CD4-positive, alpha-beta T cell treated with Interferon gamma for 1 hour (primary cell): ENCODE measurements at places on chromosomes 2 and 18.

GRCh38 chr2:72949642-72950041 lies 32.3 kb downstream of the EMX1 start:
- DNase-seq: no peak

DNA sequence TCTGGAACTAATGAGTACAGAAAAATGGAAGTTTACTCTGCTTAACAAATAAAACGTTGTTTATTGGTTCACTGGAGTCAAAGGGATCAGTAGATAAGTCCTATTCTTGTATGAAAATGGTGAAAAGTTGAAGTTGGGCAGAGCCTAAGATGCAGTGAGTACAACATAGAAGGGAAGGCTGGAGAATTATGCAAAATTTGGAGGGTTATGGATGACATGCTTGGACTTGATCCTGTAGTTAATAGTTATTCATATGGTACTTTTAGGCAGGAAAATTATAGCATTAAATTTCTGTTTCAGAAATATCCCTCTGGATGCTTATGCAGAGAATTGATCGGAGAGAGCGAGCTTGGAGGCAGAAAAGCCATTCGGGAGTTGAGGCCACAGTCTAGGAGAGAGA lies 167.6 kb downstream of the KCNS3 start:
- DNase-seq: no peak

- DNase-seq: peak; percentile 98
Observed at GRCh38 chr2:174487108-174487819, 435 bp upstream of the GPR155 start.

DNA sequence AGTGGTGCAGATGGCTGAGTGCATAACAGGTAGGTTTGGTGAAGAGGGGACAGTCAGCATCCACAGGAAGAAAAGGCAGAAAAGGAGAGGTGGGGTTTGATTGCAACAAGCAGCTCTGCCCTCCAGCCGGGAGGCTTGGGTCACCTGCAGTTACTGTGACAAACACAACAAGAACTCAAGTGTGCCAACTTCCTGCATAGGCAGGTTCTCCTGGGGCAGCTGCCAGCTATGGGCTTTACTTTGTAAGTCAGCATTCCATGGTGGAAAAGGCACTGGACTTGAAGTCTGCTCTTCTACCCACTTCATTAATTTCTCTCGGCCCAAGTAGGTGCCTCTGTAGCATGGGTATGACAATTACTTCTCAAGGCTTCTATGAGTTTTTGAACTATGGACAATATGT lies 98.9 kb downstream of the MYT1L start:
- DNase-seq: no peak

DNA sequence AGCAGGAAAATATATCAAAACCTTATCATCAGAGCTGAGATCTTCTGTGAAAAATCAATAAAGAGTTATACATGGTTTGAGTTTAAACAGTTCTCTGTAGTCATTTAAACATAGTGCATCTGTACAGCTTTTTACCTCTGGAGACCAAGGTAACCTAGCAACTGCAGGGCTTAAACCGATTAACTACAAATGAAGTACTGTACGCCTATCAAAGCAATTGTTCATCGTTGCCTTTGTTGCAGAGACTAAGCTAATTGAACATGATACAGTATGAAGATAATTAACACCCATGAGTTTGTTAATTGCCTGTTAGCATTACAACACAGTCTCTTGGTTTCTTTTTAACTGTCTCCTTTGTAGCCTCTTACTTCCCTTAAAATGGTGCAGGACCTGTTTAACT lies 147.9 kb downstream of the LNPK start:
- DNase-seq: no peak

GRCh38 chr18:8868276-8868675 lies 162.9 kb downstream of the MTCL1 start:
- no peak for DNase-seq

GRCh38 chr2:10926191-10926820 lies 14.6 kb downstream of the KCNF1 start:
- DNase-seq: no peak

GRCh38 chr2:127662937-127663565 lies 12.3 kb downstream of the LIMS2 start:
- DNase-seq: no peak

DNA sequence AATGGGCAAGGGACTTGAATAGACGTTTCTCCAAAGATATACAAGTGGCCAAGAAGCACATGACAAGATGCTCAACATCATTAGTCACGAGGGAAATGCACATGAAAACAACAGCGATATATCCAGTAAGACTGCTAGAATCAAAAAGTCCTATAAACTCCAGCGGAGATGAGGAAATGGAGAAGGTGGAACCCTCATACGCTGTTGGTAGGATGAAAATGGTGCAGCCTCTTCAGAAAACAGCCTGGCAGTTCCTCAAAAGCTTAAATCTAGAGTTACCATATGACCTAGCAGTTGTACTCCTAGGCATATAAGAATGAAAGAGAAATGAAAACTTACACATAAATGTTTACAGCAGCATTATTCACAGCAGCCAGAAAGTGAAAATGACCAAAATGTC lies 48.1 kb downstream of the HPCAL1 start:
- no peak for DNase-seq

GRCh38 chr2:133331436-133331835 lies 236.8 kb downstream of the NCKAP5 start:
- no peak for DNase-seq

DNA sequence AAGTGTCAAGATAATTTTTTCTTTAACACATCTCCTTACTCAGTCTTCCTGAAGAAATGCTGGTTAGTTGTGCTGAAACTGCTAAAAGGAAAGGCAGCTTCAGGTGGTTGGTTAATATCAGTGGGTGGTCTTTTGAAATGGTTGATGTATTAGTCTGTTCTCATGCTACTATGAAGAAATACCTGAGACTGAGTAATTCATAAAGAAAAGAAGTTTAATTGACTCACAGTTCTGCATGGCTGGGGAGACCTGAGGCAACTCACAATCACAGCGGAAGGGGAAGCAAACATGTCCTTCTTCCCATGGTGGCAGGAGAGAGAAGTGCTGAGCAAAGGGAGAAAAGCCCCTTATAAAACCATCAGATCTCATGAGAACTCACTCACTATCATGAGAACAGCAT lies 125.9 kb upstream of the CYRIA start:
- no peak for DNase-seq

DNA sequence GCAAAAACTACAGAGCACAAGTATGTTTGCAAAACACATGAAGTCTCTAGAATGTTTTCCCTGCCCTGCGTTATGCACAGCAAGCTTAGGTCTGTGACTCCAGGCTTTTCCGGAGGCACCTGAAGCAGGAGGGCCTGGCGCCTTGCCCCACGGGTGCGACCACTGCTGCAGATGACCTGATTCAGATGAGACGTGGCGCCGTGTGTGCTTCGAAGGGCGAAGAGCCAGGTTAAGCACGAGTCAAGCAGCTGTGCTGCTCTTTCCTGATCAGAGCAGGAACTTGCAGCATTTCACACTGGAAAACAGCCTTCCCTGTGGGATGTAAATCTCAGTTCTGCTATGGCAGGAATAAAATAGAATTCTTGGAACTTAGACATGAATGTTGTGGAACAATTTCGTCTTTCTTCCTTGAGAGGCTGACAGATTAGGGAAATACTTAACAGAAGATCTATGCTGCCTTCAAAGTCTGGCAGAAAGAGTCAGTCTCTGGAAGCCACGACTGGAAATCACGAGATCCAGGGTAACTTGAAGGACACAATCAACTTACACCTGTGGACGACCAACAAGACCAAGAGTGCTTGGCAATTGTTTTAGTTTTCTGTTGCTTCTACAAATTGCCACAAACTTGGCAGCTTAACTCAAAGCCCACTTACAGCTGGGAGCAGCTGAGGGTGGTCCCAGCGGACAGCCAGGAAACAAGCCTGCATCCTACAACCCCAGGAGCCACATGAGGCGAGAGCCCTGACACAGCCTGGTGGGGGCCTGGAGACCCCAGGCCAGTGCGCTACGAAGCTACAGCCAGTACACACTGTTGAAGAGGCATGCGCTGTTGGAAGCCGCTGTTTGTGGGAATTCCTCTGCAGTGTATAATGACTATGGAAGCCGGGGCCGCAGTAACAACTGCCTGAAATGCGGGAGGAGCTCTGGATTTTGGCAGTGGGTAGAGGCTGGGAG lies 42.9 kb downstream of the EIPR1 start:
- no peak for DNase-seq

GRCh38 chr2:177641331-177641730 lies 248.8 kb downstream of the AGPS start:
- no peak for DNase-seq

GRCh38 chr2:207038299-207038698 lies 99.0 kb downstream of the CPO start:
- DNase-seq: no peak

DNA sequence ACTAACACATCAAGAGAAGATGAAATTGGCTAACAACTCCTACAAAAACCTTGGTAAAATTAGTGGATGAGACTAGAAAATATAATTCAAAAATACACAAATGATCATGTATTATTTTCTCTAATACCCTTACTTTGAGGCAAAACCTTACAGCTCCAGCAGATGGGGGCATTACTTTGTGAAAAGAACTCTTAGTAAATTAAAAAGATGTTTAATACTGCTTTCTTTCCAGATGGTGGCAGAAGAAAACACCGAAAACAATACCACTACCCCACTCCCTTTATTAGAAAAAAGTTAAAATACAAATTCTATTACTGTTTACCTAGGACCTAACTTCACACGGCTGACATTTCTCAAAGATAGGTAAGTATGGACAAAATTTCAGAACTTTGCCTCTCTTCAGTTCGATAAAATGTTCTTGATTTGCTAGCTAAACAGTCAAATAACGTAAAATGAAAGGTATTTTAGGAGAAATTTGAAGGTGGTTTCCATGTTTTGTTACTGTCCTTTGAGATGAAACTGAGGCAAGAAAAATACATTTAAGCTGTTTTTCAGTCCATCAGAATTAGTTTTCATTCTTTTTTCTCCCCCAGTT lies 30.6 kb downstream of the ORC4 start:
- no peak for DNase-seq

DNA sequence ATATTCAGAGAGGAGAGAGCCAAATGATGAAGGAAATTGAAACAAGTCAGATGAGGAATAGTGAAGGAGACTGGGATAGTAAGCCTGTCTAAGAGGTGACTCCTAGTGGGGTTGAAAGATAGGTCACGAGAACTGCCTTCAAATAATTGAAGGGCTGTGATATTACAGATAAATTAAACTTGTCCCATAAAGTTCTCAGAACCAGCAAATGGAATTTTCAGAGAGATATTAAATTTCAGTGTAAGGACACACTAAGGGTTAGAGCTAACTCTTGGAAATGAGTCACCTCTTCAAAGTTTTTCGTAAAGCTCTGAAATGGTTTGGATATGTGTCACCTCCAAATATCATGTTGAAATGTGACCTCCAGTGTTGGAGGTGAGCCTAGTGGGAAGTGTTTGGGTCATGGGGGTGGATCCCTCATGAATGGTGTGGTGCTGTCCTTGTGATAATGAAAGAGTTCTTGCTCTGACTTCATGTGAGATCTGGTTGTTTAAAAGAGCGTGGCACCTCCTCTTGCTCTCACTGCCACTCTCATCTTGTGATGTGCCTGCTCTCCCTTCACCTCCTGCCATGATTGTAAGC lies 87.3 kb downstream of the BABAM2 start:
- DNase-seq: no peak

GRCh38 chr2:2085533-2085932 lies 245.5 kb downstream of the MYT1L start:
- no peak for DNase-seq

DNA sequence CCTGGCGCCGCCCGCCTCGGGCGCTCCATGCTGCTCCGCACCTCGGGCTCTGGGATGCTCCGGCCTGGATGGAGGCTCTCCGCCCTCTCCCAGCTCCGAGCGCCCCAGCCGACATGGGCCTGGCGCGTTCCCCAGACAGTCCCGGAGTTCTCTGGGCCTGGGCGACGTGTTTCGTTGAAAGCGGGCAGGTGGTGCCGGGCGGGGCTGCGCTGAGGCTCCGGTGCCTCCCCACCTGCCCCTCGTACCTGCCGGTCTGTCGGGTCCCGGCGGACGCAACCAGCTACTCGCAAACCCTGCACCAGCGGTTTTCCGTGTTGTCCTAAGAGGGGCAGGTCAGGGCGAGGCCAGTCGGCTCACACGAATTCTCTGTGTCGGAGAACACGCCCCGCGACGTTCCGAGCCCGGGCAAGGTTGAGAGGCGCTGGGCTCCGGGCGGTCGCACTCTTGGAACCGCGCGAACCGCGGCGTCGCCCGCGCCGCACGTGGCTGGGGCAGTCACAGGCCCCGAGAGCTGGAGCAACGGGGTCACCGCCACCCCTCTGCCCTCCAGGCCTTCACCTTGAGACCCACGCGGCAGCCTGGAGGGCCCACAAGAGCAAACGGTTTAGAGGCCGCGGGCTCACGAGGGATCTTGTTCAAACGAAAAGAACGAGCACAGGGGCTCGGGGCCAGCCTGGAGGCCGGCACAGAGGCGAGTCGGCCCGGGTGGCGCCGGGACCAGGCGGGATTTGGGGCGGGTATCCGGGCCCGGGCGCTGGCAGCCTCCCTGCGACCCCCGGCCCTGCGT lies 4.2 kb upstream of the SIX2 start:
- no peak for DNase-seq

- DNase-seq: no peak
Observed at GRCh38 chr2:46656640-46657039, 177.3 kb downstream of the TMEM247 start.

DNA sequence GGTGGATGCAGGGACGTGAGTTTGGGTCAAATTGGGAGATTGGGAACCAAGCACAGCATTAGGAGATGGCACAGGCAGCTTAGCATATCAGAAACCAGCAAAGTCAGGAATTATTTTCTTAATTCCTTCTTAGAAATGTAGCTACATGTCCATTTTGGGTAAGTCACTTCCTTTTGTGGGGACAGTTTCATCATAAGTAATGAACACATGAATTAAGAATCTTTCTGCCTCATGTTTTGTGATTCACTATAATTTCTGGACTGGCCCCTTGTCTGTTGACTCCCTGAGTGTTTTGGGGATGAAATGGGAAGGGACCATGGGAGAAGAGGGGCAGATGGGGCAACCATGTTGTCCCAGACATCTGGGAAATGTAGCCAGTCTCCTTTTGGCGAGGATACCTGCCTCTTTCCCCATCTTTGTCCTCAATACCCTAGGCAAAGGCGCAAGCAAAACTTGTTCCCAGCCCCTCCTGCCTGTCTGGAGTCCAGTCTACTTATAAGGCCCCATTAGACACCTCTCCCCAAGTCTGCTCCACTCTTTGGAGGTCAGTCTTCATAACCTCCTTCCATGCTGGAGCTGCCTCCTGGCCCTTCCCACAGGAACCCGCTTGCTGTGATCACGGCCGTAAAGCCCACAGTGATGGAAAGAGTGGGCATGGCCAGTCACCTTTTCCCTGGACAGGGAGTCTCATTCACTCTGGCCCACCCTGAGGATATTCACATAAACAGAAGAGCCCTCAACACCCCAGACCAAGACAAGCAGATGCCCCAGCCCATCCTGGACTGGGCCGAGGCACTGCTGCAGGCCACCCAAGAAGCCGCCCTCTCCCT lies 25.7 kb downstream of the MTHFD2 start:
- no peak for DNase-seq

DNA sequence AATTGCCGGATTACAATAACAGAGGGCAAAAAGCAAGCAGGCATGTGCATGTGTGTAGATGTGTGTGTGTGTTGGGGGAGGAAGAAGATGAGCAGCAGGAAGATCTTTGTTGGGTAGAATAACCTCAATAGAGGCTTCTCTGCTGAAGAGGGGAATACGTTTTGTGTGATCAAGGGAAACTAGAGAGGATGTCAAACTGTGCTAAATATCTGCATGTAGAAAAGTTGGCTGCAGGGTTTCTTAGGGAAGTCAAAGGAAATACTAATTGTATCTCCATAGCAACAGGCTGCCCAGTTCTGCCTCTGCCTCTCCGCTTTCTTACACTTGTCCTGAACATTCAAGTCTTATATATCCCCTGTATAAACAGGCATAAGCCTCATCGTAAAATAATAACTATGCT lies 190.1 kb upstream of the RND3 start:
- DNase-seq: no peak

GRCh38 chr2:158499383-158499782 lies 42.6 kb downstream of the PKP4 start:
- DNase-seq: no peak
